ENCODE measurements at places on chromosomes 4 and X.

- DNase-seq: no peak
Measured at GRCh38 chr4:119659576-119659975, 31.0 kb upstream of the PDE5A start.

GRCh38 chrX:34546366-34546765 is 110.7 kb downstream of the TMEM47 start:
- DNase-seq: peak; percentile 25

- DNase-seq: no peak
Measured at GRCh38 chr4:81648576-81649275, 177.0 kb upstream of the RASGEF1B start.

DNA sequence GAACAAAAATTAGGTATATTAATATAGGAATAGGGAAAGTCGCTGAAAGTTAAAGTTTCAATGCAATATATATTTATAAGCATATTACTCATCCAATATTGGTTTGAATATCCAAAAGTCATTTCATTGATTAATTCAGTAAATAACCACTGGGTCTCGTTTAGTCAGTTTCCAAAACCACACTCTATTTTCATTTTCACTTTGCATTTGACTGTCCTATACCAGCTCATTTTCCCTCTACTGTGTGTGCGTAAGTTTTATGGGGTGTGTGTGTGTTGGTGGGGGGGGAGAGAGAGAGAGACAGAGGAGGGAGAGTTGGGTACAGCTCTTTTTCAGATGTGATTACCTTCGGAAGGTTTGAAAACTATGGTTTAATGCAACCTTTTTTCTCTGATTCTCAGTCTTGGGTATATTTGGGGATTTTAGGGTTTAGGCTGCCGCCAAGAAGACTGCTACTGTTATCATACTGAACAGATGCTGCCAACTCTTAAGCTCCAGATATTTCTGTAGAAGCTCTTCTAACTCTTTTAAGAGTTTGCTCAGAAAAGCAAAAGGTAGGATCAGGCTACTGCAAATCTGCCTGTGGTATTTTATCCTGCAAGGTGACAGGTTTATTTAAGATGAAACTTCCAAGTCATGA is 1427.4 kb downstream of the PCDH7 start:
- DNase-seq: no peak

GRCh38 chr4:188459381-188459780 is 320.1 kb downstream of the TRIML1 start:
- no peak for DNase-seq

DNA sequence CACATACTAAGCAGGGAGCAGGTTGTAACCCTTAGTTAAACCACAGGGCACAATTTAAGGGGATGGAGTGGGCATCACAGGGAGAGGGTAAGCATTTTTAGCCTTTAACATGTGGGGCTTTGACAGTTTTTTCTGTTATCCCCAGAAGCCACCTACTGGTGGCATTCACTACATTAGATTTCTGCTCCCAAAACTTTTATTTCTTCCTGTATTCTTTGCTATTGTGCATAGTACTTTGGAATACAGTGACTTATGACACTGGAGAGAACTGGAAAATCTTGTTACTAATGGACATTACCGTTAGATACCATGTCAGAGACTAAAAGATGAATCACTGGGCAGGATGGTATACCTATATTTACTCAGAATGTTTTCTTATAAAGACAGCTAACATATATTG is 7.3 kb downstream of the TRIM75 start:
- peak; percentile 2 for DNase-seq

DNA sequence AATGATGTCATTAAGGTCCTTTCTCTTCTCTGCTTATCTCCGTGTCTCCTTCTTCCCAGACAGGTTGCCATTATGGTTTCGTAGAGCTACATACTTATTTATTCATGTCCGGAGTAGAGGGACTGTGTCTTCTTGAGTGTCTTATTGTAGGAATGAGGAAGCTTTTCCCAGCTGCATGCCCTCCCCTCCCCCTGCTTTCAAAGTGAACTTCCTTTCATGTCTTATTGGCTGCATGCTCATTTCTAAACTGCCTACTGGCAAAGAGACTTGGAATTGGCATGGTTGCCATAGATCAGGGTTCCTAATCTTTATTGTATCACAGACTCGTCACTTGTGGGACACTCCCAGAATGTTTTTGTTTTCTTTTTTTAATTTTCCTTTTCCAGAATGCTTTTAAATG is 15.4 kb downstream of the VAMP7 start:
- no peak for DNase-seq

- peak; percentile 45 for DNase-seq
Measured at GRCh38 chr4:152536545-152537182, 772 bp upstream of the FBXW7 start.

GRCh38 chrX:19723427-19723826 is 164.0 kb downstream of the SH3KBP1 start:
- DNase-seq: peak; percentile 14

DNA sequence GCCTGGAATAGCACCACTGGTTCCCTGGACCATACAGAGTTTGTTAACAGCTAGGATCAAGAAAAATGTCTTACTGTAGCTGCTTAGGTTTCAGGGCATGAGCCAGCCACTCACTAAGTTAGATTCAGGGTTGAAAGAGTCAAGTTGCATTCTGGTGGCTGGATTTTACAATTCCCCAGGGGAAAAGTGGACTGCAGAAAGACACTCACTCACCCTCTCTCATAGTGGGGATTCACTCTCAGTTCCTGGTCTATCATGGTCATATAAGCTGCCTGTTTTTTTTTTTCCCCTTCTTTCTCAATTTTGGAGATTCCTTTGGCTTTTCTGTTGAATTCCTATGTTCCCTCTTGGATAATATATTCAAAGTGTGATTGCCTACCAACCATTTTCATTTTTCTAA is 744.2 kb upstream of the GRIA3 start:
- no peak for DNase-seq

GRCh38 chr4:156536661-156537060 is 434.9 kb downstream of the PDGFC start:
- peak; percentile 15 for DNase-seq

DNA sequence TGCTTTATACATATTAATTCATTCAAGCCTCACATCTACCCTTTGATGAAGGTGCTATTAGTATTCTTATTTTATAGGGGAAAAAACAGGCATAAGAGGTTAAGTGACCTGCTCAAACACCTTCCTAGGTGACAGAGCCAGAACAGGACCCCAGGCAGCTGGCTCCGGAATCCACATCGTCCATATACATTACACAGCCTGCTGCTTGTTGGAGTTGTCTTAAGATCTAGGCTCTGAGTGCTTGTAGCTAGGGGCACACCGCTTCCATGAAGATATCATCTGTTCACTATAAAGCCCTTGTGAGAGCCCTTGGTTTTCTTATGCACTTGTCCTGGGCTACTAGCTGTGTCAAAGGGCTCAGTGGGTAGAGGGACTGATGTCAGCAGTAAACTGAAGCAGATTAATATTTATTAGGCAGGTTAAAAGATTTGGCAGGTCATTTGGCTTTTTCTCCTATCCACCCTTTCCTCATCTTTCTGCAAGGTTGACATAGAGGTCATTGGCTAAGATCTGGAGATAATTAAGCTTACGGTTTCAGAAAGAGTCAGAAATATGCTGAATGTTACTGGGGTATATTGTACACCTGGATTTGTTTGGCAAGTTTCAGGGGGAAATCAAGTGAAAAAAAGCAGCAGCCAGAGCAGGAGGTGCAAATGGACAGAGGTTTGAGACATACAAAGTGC is 195.4 kb downstream of the SOWAHB start:
- DNase-seq: no peak

DNA sequence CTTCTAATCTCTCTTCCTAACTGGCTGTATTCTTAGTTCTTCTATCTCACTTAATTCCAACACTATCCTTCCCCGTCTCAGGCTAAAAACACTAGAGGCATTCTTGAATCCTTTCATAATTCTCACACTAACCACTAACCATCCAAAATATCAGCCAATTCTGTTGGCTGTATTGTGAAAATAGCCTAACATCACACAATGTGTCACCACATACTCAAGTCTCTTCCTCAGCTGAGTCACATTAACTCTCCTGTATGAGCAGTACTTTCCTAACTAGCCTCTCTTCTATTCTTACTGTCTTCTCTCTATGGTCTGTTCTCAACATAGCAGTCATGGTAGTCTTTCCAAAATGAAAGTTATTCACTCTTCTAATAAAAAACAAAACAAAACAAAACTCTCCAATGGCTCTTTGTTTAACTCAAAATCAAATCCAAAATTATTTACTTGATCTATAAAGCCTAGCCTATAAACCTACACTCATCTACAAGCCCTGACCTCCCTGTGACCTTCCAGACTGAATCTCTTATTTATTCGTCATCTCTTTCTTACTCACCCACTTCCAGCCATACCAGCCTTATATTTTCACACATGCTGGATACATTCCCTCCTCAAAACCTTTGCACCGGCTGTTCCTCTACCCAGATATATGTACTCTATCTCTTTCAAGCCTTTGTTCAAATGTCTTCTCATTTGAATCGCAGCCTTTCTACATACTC is 445.9 kb downstream of the TLL1 start:
- DNase-seq: peak; percentile 84

DNA sequence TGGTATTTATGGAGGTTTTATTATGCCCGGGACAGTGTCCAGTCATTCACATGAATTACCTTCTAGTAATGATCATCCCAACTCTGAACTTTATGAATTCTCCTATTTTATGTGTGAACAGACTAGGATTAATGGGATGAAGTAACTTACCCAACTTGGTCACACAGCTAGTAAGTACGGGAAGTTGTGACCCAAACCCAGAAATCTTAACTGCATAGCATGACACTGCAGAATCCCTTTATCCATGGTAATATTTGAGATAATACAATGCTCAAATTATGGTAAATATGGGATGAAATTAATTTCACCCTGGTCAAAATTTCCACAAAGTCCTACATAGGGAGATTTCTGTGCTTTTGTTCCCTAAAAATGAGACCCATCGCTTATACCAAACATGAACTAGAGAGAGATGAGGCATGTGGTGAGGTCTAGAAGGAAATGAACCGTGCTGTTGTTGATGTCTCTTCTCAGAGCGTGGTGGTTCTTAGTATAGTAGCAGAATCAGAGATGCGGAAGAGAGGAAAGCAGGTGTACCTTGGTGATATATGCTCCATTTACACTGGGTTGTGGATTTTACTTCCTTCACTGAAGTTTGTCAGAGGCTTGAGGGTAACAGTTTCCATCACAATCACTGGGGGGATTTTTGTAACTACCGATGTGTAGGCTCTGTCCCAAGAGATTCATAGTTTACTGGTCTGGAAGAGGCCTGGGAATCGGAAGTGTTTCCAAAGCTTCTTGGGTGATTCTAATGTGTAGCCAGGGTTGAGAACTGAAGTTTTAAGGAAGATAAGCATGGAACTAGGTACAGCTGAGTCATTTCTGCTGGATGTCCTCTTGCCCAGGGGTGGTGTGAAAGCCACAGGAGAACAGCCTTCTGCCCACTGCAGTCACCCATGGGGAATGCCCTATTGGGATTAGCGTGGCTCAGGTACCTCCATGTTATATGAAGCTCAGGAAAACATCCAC is 30.2 kb upstream of the FAM9C start:
- no peak for DNase-seq

GRCh38 chr4:182884040-182884439 is 33.1 kb downstream of the DCTD start:
- DNase-seq: no peak

DNA sequence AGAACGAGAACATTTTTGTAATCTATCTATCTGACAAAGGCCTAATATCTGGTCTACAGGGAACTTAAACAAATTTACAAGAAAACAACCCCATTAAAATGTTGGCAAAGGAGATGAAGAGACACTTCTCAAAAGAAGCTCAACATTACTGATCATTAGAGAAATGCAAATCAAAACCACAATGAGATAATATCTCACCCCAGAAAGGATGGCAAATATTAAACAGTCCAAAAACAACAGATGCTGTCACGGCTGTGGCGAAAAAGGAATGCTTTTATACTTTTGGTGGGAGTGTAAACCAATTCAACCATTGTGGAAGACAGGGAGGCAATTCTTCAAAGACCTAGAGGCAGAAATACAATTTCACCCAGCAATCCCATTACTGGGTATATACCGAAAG is 2284.8 kb downstream of the ARAP2 start:
- DNase-seq: peak; percentile 20

GRCh38 chr4:82710197-82710929 is 88.2 kb downstream of the SCD5 start:
- no peak for DNase-seq

DNA sequence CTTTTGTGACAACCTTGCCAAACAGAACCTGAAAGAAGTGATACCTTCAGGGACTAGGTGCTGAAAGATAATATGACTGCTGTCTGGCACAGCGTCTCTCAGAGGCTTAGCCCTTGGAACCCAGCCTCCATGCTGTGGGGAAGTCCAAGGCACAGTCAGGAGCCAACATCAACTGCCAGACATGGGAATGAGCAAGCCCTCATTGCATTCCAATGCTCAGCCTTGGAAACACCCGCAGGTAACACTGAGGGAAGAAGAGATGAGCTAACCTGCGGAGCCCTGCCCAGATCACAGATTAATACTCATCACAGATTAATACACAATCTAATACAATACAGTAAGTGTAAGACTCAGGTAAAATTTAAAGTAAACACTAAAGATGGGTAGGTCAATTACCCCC is 31.5 kb downstream of the LDB2 start:
- DNase-seq: no peak

- DNase-seq: no peak
Measured at GRCh38 chrX:43003939-43004338, 226.0 kb upstream of the PPP1R2C start.

DNA sequence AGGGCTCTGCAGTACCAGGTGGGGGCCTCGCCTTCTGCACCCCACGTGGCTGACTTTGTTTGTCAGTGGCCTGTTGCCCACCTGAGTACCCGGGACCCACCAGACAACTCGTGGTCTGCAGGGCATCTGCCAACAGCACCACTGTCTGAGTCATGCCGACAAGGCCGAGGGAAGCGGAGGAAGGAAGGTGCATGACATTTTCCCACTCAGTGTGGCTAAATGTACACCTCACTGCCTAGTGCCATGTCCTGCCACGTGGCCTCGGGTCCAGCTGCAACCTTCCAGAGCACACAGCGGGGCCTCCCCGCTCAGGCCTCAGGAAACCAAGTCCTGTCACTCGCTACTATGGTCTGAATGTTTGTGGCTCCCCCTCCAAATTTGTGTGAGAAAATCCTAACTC is 22.1 kb downstream of the ABLIM2 start:
- DNase-seq: no peak

- DNase-seq: no peak
Measured at GRCh38 chr4:61671599-61671998, 471.5 kb downstream of the ADGRL3 start.

DNA sequence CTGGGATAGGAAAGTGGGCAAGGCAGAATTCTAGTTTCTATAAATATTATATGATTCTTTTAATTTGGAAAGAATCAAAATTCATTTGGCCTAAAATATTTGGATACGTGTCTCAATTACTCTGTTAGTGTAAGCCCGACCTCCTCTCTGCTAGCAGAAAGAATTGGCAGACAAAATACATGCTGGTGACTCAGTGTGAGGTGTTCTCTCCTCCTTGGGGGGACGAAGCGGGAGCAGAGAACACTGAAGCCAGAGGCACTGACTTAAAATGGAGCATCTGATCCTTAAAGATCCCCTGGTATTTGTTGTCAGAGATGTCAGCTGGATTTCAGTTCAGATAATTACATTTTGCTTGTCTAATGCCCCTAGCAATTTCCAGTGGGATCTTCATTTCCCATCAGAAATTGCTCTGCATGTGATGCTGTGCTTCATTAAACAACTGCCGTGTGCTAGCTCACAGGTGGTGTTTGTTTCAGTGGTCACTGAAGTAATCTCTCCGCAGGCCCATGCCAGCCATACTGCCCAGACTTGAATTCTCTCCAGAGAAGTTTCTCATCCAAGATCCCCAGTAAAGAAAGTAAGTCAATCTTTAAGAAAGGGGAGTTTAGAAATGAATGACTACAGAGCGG is 188.7 kb upstream of the TLL1 start:
- DNase-seq: peak; percentile 92

GRCh38 chrX:74292808-74293123 is 11.2 kb upstream of the ZCCHC13 start:
- DNase-seq: no peak

Measured in fibroblast of mammary gland (primary cell).